Left forelimb (tissue), 1 donor: ENCODE measurements at places on chromosomes 5 and 9.
A peak's percentile ranks its signal among the peaks of the same experiment; 100 is the strongest.

- DNase-seq = no peak
Measured at GRCh38 chr5:133899506-133899905, 68.9 kb downstream of the C5orf15 start.

GRCh38 chr9:8677741-8678140 is 878.2 kb upstream of the DMAC1 start:
- no peak for DNase-seq

- DNase-seq = no peak
Measured at GRCh38 chr9:108664309-108665255, 191.2 kb downstream of the ACTL7B start.

DNA sequence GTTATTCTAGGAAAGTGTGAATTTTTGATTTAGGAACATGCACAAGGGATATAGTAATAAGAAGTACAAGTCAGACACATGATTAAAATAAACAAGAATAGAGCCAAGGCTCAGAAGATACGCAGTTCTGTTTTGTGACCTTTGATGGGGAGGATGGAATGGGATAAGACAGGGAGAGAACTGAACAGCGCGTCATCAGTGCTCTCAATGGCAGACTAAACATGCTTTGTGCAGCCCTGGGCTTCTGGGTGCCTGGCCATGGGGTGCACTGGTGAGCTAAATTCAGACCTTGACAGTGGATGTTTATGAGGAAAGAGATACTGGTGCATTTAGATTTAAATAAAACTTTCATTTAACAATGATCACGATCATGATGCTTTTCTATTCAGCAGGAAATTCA is 309.7 kb downstream of the ARHGEF28 start:
- no peak for DNase-seq

- DNase-seq = no peak
Measured at GRCh38 chr9:71756753-71757152, 11.6 kb downstream of the CEMIP2 start.

DNA sequence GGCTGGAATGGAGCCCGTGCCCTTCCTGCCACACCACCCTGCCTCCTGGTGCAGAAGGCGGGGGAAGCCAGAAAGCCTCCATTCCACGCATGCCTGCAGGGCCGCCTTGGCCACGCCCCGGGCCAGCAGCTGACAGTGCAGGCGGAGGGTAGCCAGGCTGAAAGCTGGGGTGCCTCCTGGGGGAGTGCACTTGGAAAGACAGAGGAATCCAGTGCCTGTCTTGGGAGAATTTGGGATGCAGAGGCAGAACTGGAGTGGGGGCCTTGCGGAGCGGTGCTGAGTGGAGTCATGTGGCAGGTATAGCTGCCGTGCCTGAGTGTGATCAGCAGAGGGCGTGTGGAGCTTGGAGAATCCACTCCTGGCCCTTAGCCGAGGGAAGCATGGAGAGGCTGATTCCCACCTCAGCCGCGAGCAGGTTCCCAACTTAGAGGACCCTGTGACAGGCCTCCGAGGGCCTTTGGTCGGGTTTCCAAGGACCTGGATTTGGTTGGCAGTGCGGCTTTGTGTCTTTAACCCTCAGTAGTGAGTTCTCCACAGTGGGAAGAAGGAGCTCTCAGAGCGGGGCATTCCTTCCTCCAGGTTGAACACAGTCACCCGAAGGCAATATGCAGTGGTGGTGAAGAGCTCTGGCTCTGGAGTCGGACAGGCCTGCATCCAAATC is 9.1 kb upstream of the URM1 start:
- DNase-seq = peak; percentile 88

DNA sequence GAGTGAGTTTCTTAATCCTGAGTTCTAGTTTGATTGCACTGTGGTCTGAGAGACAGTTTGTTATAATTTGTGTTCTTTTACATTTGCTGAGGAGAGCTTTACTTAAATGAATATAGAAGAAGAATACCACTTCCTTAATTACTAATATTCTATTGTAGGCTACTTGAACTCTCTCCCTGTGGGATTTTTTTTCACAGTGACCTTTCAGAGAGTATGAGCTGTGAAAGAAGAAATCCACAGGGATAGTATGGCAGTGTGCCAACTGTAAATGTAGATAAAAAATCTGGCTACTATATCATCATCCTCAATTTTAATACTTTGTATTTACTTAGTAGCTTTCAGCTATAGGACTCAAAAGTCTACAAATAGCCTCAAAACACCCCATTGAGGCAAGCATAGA is 67.3 kb downstream of the COMMD10 start:
- no peak for DNase-seq

DNA sequence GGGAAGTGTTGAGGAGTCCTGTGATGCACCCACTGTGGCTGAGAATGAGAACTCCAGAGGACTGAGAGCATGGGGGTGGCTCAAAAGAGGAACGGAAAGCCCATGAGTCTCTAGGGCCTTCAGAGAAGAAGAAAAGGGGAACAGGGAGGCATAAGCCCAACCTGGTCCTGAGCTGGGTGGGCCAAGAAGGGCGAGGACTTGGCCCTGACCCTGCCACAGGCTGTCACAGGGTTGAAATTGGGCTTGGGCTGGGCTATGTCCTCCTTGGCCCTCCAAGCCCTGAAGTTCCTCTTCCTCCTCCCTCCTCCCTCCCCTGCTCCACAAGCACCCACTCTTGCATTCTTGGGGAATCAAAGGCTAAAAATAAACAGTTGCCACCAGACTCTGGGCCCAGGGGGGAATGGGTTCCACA is 49.3 kb upstream of the PPARGC1B start:
- DNase-seq = peak; percentile 41

GRCh38 chr5:63211448-63212132 is 633.0 kb downstream of the LRRC70 start:
- no peak for DNase-seq

DNA sequence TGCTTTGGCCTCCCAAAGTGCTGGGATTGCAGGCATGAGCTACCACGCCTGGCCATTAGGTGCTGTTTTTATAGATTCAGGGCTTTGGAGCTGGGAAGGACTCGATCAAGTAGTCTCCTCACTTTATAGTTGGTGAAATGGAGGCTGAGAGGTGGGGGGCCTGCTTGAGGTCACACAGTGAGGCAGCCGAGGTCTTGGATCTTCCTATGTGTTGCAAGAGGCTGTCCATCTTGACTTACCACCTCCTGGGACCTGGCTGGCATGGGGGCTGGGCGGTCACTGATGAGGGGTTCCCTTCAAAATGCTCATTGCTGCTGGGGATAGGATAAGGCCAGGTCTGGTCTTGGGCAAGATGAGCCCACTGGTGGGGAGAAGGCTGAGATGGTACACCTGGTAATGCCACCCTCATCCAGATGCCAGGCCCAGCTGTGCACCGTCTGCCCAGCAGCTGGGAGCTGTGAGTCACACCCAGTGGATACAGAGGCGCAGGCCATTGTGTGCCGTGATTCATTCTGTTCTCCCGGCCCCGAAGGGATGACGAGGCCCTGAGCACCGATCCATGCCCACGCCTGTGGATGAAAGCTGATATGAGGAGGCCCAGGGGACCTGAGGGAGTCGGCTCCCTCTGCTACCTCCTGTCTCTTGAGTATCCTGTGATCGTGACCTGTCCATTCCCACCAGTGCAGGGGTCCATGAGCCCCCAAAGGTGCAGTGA is 10.5 kb upstream of the NDST1 start:
- DNase-seq = no peak

GRCh38 chr5:9231842-9232241 is 314.0 kb downstream of the SEMA5A start:
- DNase-seq = no peak

DNA sequence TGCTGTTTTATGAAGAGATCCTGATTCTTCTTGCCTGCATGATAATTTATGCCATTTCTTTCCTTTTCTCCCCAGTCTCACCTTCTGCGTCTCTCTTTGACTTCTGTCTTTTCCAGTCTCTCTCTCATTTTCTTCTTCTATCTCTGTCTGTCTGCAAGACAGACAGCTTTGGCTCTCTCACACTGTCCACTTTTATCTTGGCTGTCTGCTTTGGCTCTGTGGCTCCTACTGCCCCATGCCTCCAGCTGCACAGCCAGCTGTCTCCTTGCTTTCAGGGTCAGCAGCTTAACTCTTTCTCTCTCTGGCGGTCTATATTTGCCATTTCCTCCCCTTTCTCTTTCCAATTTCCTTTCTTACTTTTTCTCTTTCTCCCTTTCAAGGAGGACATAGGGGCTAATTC is 971.1 kb upstream of the COX7C start:
- no peak for DNase-seq
